Left cardiac atrium (tissue), 4 donors: ENCODE measurements at places on chromosomes 6 and 20.

- DNase-seq, result no peak
Measured at GRCh38 chr6:36333931-36334725, 2.6 kb downstream of the BNIP5 start.

DNA sequence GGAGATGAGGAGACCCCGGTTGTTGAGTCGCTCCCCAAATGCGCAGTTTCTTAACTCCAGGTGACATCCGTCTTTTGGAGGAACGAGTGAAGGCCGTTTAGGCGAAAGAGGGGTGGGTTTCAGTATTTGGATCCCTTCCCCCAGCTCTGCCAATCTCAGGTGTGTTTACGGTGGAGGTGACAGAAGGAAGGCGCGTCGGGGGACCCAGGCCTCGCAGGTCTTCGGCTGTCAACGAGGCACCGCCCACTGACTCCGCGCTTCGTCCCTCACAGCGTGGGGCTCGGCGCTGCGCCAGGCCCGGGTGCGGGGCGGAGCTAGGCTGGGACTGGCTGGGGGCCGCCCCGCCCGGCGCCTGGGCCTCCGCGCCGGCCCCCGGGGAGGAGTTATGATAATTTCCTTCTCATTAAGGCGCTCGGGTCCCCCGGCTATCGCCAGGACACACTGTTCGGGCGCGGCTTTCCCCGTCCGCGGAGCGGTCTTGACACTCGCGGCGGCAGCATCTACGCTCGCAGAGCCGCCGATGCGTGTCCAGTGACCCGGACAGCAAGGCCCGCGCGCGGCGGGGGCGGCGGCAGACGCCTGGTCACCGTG lies at the start of gene TFAP2C:
Gene TFAP2C, plus strand, starts transcription at position 434 of the 591 bp plus-strand sequence. CDS start 239 bp downstream, outside the sequence.
- peak; percentile 76 for DNase-seq

DNA sequence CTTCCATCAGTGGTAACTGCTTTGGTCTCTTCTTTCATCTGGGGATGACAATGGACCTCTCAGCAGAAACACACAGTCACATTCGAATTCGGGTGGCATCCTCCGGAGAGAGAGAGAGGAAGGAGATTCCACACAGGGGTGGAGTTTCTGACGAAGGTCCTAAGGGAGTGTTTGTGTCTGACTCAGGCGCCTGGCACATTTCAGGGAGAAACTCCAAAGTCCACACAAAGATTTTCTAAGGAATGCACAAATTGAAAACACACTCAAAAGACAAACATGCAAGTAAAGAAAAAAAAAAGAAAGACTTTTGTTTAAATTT lies 6.1 kb downstream of the EDN1 start:
- peak; percentile 32 for DNase-seq

DNA sequence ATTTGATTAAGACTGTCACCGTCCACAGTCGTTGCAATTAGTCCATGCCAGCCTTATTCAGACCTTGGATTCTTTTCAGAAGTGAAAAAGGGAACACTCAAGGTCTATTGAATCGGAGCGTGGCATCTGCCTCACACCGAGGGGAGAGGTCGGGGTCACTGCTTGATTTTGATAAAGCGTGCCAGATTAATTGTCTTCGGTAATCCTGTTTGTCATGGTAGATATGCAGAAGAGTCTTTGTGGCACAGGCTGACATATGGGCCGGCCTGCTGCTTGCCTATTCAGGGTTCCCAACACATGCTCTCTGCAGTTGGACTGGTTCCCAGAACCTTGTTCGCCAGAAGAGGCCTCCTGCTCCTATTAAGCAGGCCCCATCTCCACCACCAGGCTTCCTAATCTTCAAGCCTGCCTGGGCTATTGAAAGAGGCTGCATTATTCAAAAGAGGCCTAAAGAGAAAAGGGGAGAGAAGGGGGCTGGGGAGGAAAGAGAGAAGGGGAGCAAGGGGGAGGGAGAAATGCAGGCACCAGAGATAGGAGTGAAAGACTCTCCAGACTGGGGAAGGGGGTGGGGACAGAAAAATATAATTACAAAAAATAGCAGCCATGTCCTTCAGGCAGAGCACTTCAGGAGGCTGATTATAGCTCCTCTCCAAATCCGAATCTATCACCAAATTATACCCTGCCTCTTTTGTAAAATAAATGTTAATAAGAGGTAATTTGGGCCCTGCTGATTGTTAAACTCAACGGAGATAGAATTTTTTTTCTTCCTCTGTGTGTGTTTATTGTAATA lies 611.3 kb downstream of the HDGFL1 start:
- peak; percentile 68 for DNase-seq

GRCh38 chr6:116945809-116946208 lies 68.8 kb downstream of the RFX6 start:
- DNase-seq, result no peak

DNA sequence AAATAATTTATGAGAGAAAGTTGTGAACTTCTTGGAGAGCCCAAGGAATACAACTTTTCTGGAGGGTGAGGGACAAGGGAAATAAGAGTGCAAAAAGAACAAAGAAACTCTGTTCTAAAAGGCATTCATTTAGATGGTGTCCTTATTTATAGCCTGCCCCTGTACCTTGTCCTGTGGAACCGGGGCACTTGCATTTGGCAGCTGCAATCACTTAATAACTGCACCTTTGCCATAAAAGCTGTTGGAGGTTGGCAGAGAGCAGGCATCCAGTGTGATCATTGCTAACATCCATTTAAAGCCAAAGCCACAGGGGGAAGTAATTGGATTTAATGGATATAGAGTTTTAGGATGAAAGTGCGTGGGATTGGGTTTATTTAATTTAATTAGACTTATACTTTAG lies 50.8 kb upstream of the SGK1 start:
- no peak for DNase-seq

DNA sequence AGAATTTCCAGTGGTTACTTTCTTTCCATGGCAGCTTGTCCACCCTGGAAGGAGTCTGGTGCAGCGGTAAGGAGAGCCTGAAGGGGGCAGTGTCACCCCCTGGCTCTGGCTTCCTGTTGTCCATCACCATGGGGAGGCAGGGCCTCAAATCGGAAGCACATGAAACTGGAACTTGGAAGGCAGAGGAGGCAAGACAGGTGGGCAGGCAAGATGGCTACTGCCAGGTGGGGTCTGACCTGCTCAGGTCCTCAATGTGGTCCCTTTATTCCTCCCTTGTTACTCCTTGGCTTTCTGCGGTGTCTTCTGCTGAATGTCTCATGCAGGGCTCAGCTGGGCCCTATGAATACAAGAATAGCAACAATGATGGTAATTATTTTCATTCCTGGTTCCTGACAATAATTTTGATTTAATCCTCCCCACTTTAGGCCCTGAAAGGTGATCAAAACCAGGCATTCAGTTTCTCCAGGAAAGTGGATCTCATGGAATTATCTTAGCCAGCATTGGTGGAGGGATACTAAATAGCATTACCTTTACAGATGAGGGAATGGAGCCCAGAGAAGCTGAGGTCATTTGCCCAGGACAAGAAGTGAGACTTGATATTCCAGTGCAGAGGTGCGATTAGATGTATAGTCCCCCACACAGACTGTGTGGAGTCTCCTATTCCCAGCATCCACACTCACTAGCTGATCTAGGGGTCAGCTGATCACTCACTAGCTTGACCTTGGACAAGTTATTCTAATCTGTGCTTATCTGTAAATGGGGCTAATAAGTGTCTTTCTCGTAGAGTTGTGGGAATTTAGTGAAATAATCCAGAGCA lies 17.6 kb upstream of the SNAI1 start:
- DNase-seq, result no peak

GRCh38 chr6:157546321-157546720 lies 165.3 kb downstream of the ZDHHC14 start:
- no peak for DNase-seq

DNA sequence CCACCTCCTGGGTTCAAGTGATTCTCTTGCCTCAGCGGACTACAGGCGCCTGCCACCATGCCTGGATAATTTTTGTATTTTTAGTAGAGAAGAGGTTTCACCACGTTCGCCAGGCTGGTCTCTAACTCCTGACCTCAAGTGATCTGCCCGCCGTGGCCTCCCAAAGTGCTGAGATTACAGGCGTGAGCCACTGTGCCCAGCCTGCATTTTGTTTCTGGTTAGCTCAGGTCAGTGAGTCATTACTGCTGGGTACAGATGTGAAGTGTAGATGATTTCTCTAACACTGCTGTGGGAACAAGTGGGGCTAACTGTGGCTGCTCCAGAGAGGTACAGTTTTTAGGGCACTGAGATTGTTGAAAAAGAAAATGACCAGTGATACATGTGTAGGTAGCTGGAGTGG lies 188.6 kb downstream of the PRL start:
- peak; percentile 24 for DNase-seq

GRCh38 chr6:124551711-124552233 lies 410.5 kb upstream of the RNF217 start:
- no peak for DNase-seq

DNA sequence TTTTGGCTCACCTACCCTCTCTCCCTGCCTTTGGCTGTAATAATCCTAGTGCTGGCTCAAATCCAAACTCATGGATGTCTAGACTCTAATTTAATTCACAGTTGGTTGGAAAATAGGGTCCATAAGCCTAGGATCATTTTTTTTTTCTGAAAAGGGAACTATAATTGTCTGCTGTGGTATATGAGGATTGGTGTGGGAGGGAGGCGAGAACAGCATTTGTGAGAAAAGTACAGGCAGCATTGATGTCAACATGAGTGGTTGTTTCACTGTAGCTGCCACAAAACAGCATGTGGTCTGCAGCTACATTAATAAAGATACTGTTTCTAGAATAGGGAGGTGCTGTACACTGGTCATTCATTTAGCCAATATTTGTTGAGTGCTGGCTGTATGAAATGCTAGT lies 18.6 kb upstream of the POLR1H start:
- DNase-seq, result no peak

DNA sequence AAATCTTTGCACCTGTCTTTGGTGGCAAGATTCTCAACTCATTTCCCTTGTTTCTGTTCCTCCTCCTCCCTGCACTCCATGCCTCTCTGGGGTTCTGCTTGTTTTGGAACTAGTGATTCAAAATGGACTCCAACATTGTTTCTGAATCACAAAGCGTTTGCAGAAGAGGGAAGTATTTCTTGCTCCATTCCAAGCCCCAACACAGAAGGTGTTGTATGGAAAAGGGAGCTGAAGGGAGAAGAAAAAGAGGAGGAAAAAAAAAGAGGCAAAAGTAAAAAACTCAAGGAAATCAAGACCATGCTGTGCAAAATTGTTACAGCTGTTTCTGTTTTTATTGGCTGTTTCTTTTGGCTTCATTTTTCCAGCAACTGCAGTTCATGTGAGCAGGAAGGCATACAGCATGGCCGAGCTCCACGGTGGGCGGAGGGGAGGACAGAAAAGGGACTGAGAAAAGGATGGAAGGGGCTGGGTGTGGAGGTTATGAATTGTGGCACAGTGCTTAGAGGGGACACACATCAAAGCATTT lies 66.9 kb upstream of the PRL start:
- DNase-seq, result no peak

- DNase-seq, result no peak
Measured at GRCh38 chr20:47529840-47530239, 28.2 kb downstream of the NCOA3 start.

DNA sequence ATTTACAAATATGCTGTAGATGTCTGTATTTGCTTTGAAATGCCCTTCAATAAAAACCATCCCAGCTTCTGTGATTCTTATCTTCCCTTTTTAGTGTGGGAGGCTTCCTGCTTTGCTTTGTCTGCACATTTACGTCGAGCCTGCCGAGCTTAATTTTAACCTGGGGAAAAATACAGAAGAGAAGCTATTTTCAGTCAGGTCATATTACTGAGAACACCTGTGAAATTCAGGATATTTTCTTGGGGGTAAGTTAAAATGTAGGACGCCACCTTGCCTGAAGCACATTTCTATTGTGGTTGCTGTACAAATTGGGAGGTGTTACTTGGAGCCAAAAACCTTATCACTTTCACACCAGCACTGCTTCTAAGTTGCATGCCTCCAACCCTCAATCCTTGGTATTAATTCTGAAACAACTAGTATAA lies 43.6 kb upstream of the FUCA2 start:
- DNase-seq, result no peak

DNA sequence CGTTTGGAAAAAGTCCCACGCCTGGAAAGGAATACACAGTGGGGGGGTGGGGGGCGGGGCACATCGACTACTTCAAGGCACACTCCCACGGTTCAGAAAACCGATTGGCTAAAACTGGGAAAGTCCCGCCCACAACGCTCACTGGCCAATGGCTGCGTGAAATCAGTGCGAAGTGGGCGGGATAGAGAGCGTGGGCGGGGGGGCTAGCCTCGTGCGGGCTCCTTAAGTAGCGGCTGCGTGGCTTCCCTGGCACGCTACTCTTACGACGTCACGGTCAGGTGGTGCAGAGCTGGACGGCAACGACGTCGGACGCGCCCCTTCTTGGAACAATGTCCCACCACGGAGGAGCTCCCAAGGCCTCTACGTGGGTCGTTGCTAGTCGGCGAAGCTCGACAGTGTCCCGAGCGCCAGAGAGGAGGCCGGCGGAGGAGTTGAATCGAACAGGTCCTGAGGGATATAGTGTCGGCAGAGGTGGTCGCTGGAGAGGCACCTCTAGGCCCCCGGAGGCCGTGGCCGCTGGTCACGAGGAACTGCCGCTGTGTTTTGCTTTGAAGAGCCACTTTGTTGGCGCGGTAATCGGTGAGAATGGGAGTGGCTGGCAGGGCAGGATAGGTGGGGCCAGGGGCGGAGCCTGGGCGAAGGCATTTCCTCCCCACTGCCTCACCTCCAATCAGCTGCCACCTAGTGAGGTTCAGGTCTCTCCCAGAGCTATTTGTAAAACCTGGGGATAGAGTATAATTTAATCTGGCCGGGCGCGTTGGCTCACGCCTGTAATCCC lies at the start of gene DDX43:
Gene DDX43, plus strand, starts transcription at position 252 of the 778 bp plus-strand sequence. Its CDS starts 78 bp downstream, at position 330.
- DNase-seq, result peak; percentile 63

- DNase-seq, result no peak
Measured at GRCh38 chr6:129859524-129859923, 1.6 kb downstream of the TMEM244 start.

GRCh38 chr6:56869346-56869745 lies 85.6 kb upstream of the BEND6 start:
- DNase-seq, result no peak

- DNase-seq, result no peak
Measured at GRCh38 chr6:159919011-159919511, 28.3 kb downstream of the MAS1 start.

GRCh38 chr20:10170261-10170660 lies 48.4 kb upstream of the SNAP25 start:
- DNase-seq, result no peak

- peak; percentile 75 for DNase-seq
Measured at GRCh38 chr6:20126789-20127653, 85.2 kb downstream of the MBOAT1 start.

- DNase-seq, result peak; percentile 44
Measured at GRCh38 chr6:123415844-123416468, 220.8 kb downstream of the TRDN start.

DNA sequence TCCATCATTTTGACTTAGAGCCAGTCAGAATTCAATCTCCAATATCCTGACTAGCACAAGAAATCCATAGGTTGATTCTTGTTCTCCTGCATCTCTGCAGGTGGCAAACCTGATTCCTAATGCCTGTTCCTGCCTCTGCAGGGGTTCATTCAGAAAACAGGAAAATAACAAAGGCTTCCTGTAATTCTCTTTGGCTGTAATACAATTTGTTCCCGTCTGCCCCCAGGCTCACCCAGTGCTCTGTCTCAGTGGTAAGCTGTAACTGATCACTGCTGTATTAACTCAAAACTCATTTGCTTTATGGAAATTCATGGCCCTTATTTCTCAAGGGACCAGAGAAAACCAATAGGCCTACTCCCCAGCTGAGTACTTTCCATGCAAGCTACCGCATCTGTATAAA lies 88.6 kb downstream of the OPRM1 start:
- no peak for DNase-seq

GRCh38 chr20:33724439-33725094 lies 4.5 kb upstream of the PXMP4 start:
- DNase-seq, result no peak

GRCh38 chr20:4102381-4102780 lies 87.0 kb upstream of the RNF24 start:
- DNase-seq, result no peak
